Large intestine (tissue), 12 donors: ENCODE measurements at places on chromosomes 4 and X. TPM values are rescaled to one million over a fixed set of nuclear protein-coding genes. Genes with fewer than 3 reads are reported as not detected.

TMEM271 gene
- polyA plus RNA-seq = 0.58 TPM

NLGN3 gene
- polyA plus RNA-seq = 3.8 TPM

PNMA5 gene
- polyA plus RNA-seq = 0.69 TPM

SSX2B gene
- polyA plus RNA-seq = not detected

APOOL gene
- polyA plus RNA-seq = 19.4 TPM

TBC1D25 gene
- 8.0 TPM for polyA plus RNA-seq

RTL3 gene
- 0.48 TPM for polyA plus RNA-seq

TCP11X2 gene
- 0.25 TPM for polyA plus RNA-seq

MAGEA10 gene
- 0.06 TPM for polyA plus RNA-seq

PCDH10 gene
- 1.9 TPM for polyA plus RNA-seq

PNCK gene
- polyA plus RNA-seq = 128 TPM

KLKB1 gene
- 2.8 TPM for polyA plus RNA-seq

MAGEA11 gene
- polyA plus RNA-seq = not detected
